Astrocyte of the hippocampus (primary cell): ENCODE measurements at places on chromosomes 16 and 17.

- DNase-seq, result no peak
These were observed 56.2 kb downstream of the PGS1 start for GRCh38 chr17:78434455-78435329.

DNA sequence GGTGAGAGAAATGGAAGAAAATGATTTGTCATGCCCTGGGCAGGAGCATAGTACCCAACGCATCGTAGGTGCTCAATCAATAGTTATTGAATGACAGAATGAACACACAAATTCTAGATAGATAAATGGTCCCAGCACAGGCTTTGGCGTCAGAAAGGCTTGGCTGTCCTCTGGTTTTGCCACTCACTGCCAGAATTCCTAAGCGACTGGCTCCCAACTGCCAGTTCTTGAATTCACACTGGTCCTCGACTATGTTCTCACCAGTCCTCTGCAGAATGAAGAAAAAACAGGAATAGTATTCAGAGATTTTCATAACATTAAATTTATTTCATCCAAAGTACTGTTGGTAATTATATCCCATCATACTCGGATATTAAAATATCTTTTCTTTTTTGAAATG is 163.1 kb upstream of the NOL11 start:
- no peak for DNase-seq

- DNase-seq, result no peak
These were observed 5.9 kb upstream of the CCL22 start for GRCh38 chr16:57352636-57353047.

DNA sequence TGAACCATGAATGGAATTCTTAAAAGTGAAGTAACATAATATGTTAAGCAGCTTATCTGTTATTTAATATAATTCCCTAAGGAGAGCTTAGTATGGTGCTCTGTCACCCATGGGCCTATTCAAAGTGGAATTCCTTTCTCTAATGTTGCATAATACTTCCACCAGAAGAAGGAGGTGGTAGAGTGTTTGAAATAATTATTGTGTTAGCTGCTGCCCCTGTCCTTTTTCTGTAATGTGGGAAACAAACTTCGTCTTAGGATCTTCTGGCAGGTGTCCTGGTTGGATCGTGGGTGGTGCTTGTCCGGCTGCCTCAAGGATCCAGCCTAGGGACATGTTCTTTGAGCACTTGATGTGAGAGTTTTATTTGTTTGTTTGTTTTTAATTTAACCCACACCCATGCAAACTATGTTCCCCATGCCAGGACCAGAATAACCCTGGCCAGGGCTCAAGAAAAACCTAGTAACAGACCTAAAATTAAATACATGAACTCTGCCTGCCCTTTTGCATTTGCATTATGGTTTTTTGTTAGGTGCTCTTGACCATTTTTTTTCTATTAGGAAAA is 46.1 kb downstream of the ZNRF1 start:
- peak; percentile 71 for DNase-seq

DNA sequence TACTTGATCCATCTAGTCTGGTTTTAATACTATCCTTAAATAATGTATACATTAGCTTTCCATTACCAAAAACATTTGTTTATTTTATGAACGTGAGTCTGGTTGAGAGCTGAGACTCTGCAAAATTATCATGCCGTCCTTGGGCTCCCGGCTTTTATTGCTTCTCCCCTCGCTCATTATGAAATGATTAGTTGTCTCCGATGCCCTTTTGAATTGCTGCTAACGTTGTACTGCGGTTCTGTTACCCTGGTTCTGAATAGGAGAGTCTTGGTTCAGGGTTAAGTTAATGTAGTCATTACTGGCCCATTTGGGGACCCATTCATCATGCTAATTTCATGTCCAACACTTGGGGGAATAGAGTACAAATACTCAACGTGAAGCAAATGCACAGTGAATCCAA is 12.8 kb downstream of the XYLT1 start:
- DNase-seq, result no peak

- DNase-seq, result no peak
These were observed 138.0 kb downstream of the ANKFN1 start for GRCh38 chr17:56291226-56291805.
